MG63 (cell line): ENCODE measurements at places on chromosomes 3 and 15. TPM values are rescaled to one million over a fixed set of nuclear protein-coding genes. Genes with fewer than 3 reads are reported as not detected.

DNA sequence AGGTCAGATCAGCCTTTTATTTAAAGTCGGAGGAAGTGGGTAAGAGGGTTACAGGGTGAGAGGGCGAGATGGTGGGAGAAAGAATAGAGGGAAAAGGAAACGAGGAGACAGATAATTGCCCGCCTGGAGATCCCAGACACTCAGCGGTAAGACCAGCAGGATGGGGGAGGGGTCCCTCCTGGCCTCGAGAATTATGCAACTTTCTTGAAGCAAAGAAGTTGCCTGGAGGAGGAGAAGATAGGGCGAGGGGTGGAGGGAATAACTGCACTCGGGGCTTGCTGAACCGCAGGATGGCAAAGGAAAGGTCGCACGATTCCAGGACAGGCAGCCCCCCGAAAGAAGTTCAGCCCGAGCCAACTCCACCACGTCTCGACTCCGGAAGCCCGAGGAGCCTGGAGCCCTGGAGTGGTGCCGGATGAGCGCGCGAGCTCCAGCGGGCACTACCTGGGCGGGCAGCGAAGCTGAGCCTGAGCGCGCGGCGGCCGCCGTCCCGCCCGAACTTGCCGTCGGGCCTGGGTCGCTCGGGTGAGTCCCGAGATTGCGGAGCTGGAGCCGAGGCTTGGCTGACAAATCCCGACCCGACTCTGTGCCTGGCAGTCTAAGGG, 402 bp downstream of the WWTR1 start:
- DNase-seq, result no peak

GRCh38 chr15:43509660-43510199, 7.7 kb upstream of the MAP1A start:
- no peak for DNase-seq

DNA sequence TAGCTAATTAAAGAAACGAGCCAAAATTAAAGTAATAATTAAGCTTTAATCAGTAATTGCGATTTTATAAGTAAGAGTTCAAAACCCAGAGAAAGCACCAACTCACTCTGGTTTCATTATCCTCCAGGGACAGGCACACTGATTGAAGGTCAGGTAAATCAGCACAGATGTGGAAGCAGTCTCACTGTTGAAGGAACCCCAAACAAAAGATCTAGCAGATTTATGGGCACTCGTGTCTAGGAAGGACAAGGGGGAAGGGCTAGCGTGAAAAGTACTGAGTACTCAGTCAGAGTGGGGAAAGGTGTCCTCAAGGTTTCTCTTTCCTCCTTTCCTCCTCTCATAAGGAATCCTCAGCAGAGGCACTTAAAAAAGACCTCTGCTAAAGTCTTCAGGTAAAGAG, 320.1 kb downstream of the PYDC2 start:
- no peak for DNase-seq

DNA sequence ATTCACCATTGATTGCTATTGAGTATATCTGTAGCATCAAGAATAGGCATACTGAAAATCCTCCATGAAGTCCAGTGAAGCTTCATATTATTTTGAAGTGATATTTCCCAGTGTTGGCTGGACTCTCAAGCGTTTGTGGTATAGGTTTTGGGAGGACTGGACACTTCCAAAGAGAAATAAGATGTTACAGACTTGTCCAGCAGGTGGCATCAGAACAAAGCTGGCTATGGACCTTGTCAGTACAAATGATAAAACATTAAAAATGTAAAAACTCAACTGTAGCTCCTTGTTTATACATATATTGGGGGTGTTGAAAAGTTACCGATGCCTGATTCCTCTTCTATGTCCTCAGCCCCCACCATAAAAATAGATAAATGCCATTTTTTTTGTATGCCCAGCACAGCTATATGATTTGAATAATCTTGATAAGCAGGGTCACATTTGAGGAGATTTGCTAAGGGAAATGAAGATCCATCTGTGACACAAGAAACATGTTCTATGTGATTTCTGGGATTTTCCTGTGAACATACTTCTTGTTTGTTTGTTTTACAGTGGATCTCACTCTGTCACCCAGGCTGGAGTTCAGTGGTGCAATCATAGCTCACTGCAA, 54.5 kb upstream of the GOLGA6B start:
- DNase-seq, result no peak

Gene IL16
- 0.10 and 2.3 TPM in 2 replicates for total RNA-seq
